ENCODE measurements at places on chromosomes 12 and 14.
A peak's percentile ranks its signal among the peaks of the same experiment; 100 is the strongest.

DNA sequence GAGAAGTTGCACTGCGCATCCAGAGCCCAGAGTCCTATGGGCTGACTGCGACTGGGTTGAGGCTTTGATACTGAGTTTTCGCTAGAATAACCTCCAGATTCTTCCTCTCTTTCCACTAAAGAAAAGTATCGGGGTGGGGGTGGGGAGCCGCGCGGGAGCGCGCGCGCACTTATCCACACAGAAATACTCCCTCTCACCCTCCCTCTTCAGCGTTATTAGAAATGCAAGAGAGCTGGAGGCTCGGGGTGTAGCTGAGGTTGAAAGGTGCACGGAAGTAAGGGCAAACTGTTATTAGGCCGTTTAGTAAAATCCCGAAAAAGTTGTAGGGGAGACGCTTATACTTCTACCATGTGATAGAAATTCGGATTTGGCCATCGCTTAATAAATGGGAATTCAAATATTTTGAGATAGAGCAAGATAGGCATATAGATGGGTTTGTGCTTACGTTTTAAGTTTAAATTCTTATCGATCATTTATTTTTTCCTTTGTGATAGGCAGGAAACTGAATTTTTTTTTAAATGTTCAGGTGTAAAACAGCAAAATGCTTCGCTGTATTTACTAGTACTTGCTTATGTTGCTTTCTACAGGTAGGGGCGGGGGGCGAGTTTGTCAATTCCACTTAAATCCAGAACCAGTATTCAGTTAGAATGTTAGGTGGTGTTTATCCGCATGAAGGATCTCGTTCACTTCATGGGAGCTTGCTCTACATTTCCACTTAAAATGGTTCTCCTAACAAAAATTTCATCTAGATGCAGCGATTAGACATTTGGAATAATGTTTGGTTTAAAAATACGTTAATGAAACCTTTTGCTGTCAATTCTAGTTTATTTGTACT lies 1.1 kb downstream of the ARHGAP5 start:
- DNase-seq: peak; percentile 64

DNA sequence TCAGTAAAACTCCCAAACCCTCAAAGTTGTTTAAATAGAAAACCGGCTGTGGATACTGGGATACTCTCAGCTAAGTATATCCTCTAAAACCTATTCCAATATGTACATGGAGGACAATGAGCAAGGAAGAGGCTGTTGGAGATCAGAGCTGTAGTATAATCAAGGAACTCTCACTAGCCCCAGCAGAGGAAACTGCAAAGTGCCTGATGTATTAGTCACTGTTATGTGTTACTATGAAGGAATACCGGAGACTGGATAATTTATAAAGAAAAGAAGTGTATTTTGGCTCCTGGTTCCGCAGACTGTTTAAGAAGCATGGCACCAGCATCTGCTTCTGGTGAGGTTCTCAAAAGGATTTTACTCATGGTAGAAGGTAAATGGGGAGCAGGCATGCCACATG lies 65.6 kb upstream of the RPL10L start:
- DNase-seq: no peak

GRCh38 chr12:131011165-131012079 lies 57.7 kb downstream of the ADGRD1 start:
- no peak for DNase-seq

- DNase-seq: no peak
Measured at GRCh38 chr12:116592731-116593130, 33.5 kb downstream of the MAP1LC3B2 start.

DNA sequence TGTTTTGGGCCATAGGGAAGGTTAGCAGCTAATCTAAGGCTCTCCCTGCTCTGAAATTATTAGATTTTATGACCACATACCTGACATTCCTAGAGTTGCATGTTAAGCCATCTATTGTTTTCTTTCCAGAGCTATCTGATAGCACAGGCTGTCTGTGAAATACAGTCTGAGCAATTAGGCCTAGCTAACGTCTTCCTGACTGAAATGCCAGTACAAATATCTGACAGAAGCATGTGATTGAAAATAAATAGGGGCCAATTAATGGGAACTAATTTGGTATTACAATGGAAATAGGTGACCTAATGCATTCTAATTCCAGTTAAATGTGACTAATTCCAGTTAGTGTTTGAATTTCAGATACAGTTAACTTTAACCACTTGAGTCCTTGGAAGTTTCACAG lies 115.2 kb downstream of the C12orf75 start:
- no peak for DNase-seq

DNA sequence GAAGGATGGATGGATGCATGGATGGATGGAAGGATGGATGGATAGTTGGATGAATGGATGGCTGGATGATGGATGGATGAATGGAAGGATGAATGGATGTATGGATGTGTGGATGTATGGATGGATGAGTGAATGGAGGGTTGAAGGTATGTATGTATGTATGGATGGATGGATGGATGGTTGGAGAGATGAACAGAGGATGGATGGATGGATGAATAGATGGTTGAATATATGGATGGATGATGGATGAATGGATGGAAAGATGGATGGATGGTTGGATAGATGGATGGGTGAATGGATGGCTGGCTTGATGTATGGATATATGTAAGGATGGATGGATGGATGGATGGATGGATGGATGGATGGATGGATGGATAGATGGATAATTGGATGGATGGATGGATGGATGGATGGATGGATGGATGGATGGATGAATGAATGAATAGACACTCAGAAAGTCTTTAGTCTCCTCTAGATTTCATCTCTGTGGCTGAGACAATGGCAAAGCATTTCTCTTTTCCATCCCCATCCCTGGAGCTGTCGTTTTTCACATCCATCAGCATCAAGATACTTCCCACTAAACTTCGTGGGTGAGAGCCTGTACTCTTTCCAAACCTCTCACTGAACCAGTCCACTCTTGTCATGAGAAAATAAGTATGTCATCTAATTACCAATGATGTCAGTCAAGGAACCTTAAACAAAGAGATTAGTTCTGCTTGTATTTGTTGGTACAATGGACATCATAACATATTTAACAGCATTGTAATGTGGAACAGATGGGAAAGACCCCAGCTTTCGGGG lies 74.8 kb upstream of the CLMN start:
- DNase-seq: no peak

DNA sequence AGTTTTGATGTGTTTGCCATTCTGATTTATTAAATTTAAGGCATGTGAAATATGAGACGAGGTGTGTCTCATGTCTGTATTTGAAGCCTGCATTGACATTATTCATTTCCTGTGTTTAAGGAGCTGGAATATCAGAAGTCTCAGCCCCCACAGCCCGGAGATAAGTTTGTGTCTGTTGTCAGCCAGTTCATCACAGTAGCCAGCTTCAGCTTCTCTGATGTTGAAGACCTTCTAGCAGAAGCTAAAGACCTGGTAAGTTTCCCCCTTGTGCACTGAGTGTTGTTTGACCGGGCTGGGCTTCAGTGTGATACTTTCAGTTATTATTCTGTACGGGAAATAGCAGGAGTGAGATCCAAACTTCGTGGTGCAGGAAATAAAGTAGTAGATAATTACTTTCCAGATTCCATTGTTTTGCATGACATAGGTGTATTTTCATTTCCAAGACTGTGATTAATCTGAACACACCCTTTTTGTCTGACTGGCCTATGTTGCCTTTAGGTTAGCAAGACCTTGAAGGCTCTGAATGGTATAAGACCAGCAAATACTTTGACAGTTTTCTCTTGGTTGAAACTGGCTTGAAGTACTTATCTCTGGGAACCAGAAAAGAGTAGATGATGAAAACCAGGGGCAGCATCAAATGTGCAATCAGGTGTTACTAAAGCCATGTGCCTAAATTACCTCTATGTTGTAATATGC lies 101.5 kb downstream of the GPR135 start:
- DNase-seq: no peak

DNA sequence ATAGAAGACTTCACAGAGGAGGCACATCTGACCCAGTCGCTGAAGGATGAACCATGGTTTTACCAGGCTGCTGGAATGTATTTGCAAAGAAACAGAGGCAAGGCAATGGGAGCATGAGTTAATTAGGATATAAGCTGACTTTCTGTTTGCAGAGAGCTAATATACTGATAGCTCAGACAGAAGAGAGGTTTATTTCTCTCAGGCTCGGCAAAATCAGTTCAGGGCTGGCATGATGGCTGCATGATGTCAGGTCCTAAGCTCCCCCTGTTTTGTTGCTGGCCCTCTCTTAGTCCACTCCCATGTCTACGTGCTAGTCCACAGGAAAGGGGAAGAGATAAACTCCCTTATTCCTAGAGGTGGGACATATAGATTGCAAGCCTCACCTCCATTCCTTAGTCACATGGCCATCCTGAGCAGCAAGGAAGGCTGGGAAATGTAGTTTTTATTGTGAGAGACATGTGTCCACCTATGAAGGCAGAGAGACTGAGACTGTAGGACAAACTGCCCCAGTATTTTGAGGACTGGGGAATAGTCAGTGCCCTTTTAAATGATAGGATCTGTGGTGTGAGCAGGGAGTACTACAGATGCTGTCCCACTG lies 224.5 kb downstream of the VRK1 start:
- no peak for DNase-seq

- DNase-seq: no peak
Measured at GRCh38 chr12:127241072-127241817, 1025.7 kb upstream of the TMEM132C start.

GRCh38 chr14:104998801-104999200 lies 13.2 kb downstream of the CLBA1 start:
- no peak for DNase-seq

DNA sequence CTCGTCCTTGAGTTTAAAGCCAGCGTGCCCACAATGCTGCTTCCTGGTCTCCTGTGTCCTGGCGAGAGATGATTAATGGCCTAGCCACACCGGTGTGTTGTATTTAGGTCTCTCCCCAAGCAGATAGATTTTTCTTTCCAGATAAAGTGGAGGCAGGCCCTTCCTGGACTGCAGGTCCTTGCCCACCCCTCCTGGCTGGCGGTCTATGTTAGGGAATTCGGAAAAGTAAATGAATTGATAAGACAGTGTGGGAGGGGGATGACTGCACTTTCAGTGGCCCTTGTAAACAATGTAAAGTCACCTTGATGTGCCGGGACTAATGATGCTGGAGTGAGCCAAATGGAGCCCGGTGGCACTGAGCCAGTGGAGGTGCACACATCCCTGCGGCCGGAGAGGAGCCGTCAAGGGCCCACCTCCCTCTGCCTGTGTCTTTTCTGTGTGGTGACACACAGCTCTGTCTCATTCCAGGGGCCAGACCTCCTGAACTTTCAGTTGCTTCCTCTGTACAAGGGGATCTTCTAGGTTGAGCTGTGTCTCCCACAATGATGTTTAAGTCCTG lies 70.6 kb upstream of the ESRRB start:
- no peak for DNase-seq

DNA sequence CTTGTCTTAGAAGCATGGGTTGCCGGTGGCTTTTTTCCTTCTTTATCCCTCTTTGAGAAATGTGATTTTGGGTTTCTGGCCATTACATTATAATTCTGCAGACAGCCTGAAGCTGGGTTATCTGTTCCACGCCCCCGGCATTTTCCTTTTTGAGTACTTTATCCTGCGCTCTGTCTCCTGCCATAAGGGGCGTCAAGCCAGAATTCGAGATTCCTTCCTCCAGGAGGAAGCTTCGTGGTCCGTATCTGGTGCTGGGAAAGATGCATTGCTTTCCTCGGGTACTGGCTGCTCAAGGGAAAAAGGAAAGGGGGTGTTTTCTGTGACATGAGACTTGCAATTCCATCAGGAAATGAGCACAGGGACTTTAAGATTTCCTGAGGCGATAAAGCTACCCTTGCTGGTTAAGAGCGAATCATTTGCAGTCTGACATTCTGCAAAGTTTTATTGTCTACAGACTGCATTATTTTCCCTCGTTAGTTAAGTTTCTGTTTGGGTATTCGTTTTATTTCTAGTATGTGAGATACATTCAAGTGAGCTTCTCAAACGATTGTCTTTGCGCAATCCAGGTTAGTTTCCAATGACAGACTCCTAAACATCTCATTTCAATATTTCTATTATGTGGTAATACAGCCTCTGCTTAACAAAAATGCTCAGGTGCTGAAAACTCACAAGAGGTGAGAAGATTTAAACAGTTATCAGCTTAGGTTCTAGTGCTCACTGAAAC lies 694 bp downstream of the AKAP5 start:
- no peak for DNase-seq

- DNase-seq: peak; percentile 69
Measured at GRCh38 chr14:49972131-49972671, 79.3 kb downstream of the ARF6 start.
